Sigmoid colon (tissue), 7 donors: ENCODE measurements at places on chromosomes 6 and 20. TPM values are rescaled to one million over a fixed set of nuclear protein-coding genes. Genes with fewer than 3 reads are reported as not detected.
A peak's percentile ranks its signal among the peaks of the same experiment; 100 is the strongest.

- DNase-seq: no peak
These were observed 3.2 kb downstream of the RAB44 start for GRCh38 chr6:36700831-36701230.

DNA sequence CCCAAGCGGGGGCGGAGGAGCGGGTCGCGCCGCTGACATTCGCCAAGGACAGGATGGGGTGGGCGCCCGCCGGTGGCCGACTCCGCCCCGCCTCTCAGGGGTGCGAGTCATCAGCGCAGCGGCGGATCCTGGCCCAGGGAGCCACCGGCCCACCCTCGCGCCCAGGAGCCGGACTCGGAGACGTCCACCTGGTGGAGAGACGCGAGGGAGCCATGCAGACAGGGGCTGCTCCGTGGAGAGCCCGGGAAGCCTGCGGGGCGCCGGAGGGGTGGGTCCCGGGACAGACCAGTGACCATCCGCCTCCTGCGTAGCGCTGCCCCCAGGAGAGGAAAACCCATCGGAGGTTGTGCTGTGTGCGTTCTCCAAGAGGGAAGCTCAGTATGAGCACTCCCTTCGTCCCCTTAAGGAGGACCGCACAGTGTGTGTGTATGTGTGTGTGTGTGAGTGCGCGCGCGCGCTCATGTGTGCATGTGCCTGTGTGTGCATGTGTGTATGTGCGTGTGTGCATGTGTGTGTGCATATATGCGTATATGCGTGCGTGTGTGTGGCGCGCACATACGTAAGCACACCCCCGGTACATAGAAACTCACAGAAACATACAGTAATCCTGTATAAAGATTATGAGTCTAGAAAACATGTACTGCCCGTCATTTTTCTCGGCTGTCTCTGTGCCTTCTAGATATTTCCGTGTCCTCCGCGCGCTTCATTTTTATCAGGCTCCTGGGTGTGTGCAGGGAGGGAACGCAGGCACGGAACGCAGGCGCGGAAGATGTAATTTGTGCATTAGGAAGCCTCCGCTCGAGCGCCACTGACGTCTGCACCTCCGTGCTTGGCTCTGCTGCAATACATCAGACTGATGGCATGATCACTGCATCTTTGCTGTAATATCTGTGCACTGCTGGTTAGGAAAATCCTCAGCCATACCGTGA is 158.9 kb downstream of the TBXT start:
- DNase-seq: peak; percentile 90

Gene PMEPA1
- total RNA-seq: 8.6 TPM

DNA sequence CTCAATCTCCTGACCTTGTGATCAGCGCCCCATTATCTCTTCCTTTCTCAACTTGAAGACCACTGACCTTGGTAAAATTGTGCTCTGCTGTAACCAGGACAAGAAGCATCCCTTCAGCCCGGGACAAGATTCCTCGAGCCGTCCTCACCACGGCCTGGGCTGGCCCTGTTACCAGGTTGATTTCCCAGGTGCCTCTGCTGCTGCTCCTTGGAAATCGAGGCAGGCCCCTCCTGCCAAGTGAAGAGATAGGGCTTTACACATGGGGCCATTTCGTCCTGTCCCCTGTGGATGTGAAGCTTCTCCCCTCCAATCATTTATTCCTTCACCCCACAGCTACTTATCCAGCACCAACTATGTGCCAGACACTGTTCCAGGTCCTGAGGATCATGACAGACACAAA is 21.5 kb downstream of the RAB44 start:
- DNase-seq: no peak

DNA sequence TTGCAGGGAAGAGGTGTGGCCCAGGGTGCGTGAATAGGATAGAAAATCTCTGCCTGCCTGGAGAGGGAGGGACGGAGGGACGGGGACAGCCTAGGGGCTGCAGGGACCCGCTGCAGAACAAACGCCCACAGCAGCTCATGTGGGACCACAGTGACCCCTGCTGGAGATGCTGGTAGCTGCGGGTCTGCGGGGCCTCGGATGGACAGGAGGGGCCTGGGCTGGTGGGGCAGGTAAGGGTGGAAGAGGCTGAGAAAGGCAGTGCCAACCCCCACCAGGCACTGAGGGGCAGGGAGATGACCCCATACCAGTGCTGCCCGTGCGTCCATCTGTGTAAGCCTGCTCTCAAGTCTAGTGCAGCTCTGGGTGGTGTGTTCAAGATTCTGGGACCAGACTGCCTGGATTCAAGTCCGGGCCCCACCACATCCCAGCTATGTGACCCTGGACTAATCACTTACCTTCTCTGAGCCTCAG is 39.4 kb downstream of the KIAA1755 start:
- peak; percentile 80 for DNase-seq

Gene HLA-DPB1
- 39.9 TPM for total RNA-seq

Gene ZGPAT
- 19.4 TPM for total RNA-seq

Gene C6orf118
- not detected for total RNA-seq

DNA sequence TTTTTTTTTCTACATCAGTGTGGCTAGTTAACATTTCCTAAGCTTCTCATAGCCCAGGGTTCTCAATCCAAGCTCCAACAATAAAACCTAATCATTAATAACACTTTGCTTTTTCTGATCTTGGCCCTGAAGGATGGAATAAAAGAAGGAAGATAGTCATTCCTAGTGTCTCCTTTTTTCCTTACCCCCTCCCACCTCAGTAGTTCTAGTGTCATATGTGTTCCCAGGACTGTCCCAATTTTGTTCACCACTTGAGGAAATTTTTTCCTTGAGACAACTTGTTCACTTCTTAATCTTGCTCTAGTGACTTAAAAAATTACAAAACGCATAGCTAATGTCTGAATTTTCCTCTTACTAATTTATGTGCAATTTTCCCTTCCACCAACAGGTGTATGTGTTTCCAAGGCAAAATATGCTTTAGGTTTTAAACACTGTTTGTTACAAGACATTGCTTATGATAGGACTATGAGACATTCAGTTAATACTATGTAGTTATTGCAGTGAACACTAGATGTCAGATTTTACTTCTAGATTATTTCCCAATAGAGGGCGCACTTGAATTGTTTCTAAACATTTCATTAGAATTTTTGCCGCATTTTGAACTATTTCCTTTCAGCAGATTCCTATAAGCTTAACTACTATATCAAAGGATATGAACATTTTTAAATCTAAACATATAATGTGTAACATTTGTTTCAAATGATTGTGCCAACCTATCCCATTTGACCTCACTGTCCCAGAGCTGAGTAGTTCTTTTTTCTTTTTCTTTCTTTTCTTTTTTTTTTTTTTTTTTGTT is 18.5 kb upstream of the C6orf141 start:
- DNase-seq: no peak

Gene SLC22A3
- 15.3 TPM for total RNA-seq

- DNase-seq: no peak
These were observed 25.5 kb downstream of the TMEM14A start for GRCh38 chr6:52696418-52696817.

GRCh38 chr6:127816643-127817042 is 84.2 kb downstream of the THEMIS start:
- no peak for DNase-seq

- no peak for DNase-seq
These were observed 11.9 kb upstream of the MAS1L start for GRCh38 chr6:29499704-29500103.

Gene EEF1A2
- total RNA-seq: 12.7 TPM

Gene PPP1R16B
- 3.6 TPM for total RNA-seq

Gene PHF1
- 65.8 TPM for total RNA-seq

DNA sequence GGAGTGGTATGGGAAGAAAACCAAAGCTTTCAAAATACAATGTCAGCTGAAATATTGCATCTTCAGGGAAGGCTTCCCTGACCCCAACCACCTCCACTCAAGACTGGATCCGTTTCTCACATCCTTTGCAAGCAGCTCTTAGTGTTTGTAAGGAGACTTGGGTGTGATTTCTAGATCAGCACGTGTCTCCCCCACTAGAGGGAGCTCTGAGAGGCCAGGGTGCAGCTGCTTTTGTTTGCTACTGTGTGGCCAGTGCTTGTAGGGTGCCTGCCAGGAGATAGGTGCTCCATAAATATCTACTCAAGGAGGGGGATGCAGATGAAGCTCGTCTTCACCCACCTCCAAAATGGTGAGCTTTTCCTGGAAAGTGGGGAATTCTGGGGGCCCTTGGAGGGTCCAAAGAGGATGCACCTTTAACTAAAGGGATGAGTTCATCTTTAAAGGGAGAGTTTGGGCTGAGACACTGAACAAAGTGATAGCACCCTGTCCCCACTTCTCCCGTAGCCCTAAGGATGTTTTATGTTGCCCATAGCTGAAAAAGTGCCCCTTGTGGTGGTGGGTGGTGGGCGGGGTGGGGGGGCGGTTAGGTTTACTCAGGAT is 52.6 kb upstream of the MAFB start:
- no peak for DNase-seq

Gene RHAG
- total RNA-seq: 0.81 TPM

DNA sequence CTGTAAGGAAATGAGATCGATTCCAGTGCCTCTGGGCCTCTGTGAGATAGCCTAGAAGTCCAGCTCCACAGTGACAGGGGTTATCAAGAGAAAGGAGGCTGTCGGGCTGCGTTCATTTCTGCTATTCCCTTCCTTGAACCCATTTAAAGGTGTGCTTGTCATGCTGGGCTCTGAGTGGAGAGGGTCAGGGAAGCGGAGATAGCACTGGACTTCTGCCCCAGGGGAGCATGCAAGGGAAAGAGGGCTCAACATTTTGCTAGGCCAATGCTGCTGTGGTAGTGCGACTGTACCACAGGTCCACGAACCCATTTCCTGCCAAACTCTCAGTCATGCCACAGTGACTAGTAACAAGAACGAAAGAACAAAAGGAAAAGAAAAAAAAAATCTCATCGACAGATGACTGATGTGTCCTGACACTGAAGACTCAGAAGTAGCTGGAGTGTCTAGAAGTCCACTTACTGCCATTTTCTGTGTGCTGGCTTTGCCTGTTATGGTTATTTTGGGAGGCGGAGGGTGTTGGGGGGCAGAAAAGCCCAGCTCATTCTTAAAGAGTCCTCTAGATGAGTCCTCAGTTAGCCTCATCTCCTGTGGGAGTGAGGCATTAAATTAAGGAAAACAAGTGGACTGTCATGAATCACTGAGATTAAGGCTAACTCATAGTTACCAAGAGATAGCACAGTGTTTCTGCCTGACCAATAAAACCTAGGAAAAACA is 8.1 kb downstream of the NEDD9 start:
- DNase-seq: no peak

DNA sequence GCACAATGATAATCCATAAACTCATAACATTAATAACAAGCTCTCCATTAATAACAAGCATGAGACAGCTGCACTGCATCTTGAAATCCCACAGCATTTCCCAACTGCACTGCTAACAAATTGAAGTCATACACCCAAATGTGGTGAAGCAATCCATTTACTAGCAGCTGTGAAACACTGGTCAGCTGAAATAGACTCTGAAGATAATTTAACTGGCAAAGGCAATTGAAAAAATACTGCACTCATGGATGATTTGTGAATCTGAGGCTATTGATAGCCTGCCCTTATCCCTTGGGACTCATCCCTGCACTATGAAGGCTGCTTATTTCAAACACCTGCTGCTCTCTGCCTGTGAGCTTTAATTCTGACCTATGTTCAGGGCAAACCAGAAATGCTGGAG is 49.1 kb upstream of the PLCB1 start:
- DNase-seq: no peak

Gene KIAA0408
- 27.3 TPM for total RNA-seq

Gene THEMIS
- 0.33 TPM for total RNA-seq

Gene RANBP9
- 84.3 TPM for total RNA-seq

- no peak for DNase-seq
These were observed 217.5 kb downstream of the PTPRK start for GRCh38 chr6:128302942-128303341.

DNA sequence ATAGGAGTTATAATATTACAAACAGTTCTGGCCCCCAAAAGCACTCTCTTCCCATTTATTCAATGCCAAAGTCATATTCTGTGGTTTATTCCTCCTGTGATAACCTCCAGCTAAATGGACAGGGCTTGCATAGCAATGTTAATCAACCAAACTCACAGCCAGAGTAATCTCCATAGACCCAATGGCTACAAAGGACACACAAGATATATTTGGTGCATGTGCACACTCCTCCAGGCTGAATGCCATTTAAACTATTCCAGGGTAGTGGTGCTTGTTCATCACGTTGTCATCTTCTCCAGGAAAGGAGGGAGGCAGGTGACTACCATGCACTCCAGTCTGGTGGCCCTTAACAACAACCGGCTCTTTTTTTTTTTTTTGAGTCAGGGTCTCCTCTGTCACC is 56.8 kb downstream of the B3GAT2 start:
- no peak for DNase-seq

Gene HMGCLL1
- 1.2 TPM for total RNA-seq

DNA sequence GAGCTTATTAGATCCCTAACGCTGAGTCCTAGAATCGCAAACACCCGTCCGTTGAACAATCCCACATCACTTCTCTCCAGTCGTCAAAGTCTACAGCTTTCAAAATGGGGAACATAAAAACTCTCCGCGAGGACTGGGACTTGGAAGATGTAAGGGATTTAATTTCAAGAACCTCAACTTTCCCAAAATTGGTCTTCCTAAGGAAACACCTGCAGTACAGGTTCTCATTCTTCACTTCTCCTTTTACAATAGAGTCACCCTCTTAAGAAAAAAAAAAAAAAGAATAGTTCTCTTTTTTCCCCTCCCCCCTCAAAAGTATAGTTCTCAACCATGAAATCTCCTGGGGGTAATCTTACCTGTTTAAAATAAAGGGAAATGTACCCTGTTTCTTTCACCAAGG is 6.6 kb upstream of the ZBTB22 start:
- no peak for DNase-seq

Gene TCP11
- total RNA-seq: not detected

DNA sequence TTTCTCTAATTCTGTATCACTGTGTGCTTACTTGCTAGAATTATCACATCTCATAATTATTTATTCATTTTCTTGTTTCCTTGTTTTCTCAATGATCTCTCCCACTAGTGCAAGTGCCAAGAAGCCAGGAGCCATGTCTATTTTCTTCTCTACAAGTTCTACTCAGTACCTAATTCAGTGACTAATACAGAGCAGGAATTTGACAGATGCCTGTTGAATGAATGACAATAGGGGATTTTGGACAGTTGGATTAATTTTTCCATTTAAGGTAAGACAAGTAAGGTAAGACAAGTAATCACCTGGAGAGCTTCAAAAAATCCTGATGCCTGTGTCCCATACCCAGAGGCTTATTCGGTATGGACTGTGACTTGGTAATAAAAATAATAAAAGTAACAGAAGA is 81.0 kb downstream of the EDN1 start:
- no peak for DNase-seq

DNA sequence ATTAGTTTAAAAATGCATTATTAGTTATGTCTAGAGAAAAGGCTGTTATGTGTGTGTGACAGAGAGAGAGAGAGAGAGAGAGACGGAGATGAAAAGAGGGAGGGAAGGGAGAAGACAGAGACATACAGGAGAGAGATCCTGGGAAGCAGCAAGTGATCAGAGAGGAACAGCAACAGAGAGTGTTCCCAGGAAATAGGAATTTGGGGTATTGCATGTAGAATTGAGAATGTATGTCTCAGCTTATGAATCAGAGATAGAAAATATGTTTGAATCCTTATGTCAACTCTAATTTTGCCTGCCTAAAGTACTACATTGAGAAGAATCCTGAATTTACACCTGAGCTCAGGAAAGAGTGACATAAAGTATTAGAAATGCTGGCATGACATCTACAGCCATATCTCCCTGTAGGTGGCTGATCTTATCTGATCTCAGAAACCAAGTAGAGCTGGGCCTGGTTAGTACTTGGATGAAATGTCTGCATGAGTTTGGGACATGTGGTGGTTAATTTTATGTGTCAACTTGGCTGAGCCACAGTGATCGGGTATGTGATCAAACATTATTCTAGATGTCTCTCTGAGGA is 130.6 kb downstream of the TENT5A start:
- no peak for DNase-seq

- no peak for DNase-seq
These were observed 38.0 kb downstream of the PHIP start for GRCh38 chr6:79040083-79040482.

Gene BPIFB1
- total RNA-seq: not detected
